ENCODE measurements at places on chromosomes 2 and 18.

- DNase-seq, result no peak
Observed at GRCh38 chr2:27977731-27978312, 87.3 kb downstream of the BABAM2 start.

DNA sequence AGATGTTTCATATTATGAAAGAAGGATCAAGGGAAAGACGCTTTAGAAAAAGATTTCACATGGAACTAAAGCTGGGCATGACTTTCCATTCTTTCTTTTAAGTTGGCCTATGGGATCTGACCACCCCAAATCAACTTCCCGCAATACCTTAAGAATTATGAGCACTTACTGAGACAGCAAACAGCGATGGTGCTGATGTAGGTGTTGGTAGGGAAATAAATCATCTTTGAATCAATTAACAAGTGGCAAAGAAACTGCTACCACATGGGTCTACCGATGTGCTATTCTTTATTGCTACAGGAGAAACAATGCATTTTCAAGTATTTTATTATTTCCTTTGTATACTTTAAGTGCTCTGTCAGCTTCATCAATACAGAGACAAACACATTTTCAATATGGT lies 239.6 kb downstream of the PIEZO2 start:
- DNase-seq, result no peak

DNA sequence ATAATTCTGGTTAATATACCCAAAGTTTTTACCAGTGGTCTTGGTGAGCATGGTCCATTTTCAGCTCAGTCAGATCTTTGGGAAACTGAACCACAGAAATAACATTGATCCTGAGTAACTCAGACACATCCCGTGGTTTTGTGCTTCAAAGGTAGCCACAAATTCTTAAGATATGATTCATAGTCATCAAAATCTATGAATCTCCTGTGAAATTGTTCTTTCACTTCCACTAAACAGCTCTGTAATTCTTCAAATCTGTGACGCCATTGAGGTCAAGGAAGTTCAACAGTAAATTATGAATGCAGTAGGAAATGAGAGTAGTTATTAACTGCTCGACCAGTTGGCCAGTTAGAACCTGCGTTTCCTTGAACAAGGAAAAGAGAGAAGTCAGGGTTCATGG lies 147.3 kb downstream of the IRS1 start:
- DNase-seq, result no peak

- no peak for DNase-seq
Observed at GRCh38 chr2:190459881-190460280, 51.7 kb downstream of the MFSD6 start.

DNA sequence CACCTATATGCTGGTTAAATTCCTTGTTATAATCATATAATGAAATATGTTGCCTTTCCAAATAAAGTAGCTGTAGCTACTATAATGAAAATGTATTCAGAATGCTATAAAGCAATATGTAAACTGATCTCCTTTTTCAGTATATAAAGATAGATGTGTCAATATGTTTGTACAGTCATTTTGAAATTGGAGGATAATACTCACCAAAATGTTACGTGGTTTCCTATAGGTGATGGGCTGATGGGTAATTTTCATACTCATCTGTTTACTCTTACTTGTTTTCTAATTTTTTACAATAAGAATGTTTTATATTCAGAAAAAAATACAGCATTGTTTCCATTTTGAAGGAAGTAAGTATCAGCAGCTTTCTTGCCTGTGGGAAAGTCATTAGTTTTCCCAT lies 70.2 kb downstream of the PRKRA start:
- no peak for DNase-seq

DNA sequence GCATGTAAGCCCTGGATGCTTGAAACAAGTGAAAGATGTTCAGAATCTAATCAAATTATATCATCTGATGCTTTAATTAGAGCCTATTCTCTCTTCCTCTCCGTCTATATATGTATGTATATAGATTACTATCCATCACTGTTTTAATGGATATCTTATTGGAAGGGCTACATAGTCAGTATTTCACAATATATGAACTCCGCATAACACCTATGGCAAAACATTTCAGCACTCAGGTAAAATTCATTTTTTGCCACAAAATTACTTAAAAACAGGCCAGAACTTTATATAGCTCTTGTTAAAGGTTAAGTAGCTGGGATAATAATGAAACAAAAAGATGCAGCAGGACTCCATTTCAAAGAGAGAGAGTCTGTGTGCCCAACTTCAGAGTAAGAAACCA lies 1.2 kb downstream of the PJVK start:
- no peak for DNase-seq

- peak; percentile 43 for DNase-seq
Observed at GRCh38 chr18:43620936-43621335, 343.6 kb upstream of the SYT4 start.

DNA sequence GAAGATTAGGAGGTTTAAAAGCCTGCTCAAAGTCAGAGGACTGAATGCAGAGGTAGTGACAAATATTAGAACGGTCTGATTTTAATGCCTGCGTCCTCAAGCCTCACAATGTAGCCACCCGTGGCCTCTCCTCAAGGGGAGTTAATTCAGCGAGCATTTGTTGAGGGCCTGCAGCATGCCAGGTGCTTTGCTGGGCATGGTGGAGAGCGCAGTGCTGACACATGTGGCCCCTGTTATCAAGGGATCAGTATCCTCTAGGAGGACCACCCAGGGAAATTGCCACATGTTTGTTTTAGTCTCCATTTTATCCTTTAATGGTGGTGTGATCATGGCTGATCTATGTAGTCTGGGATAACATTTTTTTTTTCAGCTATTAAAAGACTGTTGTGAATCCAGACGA lies 19.2 kb downstream of the PMAIP1 start:
- DNase-seq, result no peak

DNA sequence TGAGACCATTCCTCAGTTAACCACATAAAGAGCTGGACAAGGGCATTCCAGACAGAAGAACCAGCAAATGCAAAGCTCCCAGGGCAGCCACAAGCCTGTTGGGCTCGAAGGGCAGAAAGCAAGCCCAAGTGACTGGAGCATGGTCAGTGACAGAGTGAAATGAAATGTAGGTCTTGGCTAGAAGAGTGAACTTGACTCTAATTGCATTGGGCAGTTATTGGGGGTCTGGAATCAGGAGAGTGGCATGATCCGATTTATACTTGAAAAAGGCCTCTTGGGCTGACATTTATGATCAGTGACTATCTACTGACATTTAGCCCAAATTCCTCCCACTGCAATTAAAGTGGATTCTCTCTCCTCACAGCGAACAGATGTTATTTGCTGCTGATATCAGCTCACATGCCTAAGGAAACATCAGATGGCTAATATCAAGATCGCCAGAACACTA lies 152.5 kb upstream of the KLF7 start:
- no peak for DNase-seq

DNA sequence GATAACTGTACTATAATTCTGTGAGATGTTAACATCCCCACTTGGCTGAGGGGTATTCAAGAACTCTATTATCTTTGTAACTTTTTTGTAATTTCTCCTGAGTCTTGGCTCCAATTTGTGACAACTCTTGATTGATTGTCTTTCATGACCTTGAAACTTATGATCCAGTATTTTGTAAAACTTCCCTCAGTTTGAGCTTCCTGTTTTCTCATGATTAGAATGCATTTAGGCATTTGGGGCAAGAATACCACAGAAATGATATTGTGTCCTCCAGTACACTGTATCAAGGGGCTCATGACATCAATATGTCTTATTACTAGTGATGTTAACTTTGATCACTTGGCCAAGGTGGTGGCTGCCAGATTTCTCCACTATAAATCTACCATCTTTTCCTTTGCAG lies 37.4 kb downstream of the PNO1 start:
- no peak for DNase-seq

- DNase-seq, result no peak
Observed at GRCh38 chr18:29164993-29165599, 988.2 kb upstream of the CDH2 start.

GRCh38 chr2:129609224-129609623 lies 370.2 kb upstream of the RAB6C start:
- no peak for DNase-seq

GRCh38 chr2:166613226-166613625 lies 119.2 kb upstream of the SCN7A start:
- DNase-seq, result no peak

GRCh38 chr2:207698301-207698700 lies 13.1 kb upstream of the CCNYL1 start:
- DNase-seq, result no peak

DNA sequence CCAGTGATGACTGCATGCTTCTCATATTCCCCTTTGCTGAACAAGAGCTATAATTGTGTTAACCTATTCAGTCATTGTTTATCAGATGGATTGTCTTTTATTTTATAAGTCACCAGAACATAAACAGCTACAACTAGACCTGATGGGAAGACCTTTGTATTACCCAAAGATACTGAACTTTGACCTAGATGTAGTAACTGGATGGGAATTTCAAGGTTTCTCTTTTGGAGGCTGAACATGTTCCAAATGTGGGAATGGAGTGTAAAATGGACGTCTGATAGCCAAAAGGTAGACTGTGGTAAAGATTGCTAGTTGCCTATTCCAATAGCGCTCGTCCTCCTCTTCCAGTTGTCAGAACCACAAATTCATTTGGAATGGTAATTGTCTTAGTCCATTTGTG lies 56.4 kb upstream of the ST3GAL5 start:
- no peak for DNase-seq

DNA sequence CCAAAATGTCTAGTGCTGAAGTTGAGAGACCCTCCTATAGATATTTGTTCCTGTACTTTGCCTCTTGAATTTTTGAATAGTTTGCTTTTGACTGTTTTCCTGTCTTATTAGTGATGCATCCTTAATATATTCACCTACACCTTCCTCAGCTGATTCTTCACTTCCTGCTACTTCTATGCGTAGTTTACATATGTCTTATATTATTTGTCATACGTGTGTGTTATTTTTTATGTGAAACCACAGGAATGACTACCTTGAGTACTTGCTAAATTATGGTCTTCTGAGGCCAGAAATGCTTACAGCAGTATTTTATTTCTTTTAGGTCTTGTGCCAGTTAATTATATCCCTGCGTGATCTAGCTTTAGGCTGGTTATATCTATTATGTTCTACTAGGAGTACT lies 9.9 kb downstream of the UBE2E3 start:
- DNase-seq, result no peak

DNA sequence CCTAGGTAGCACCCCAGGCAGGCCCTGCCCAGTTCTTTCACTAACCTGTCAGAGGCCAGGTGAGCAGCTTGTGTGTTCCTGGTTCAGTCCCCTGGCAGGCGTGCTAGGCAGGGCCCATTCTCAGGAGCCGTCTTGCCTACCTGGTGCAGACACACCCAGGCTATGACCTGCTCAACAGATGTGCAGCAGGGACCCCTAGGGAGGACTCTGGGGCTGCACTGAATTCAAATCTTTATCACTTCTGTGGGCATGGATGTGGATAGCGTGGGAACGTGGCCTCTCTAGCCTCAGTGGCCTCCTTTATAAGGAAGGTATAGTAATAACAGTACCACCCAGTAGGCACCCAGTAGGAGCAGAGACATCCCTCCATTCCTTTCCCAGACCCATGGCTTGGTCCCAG lies 48.4 kb downstream of the PLEKHB2 start:
- DNase-seq, result no peak

DNA sequence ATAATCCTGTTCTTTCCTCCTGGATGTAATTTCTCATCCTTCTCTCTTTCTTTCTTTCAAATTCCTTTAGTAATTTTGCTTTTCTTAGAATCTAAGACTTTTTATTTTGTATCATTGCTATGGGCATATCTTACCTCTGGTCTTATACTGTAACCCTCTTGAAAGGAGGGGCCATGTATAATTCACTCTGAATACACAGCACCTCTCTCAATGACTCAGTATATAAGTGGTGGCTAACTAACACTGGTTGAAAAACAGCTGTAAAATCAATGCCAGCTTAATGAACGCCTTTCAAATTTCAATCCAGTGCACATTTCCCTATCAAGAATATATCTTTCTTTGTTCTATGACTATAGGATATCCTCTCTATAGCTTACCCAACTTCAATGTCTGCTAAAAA lies 53.7 kb downstream of the CWC22 start:
- DNase-seq, result no peak

DNA sequence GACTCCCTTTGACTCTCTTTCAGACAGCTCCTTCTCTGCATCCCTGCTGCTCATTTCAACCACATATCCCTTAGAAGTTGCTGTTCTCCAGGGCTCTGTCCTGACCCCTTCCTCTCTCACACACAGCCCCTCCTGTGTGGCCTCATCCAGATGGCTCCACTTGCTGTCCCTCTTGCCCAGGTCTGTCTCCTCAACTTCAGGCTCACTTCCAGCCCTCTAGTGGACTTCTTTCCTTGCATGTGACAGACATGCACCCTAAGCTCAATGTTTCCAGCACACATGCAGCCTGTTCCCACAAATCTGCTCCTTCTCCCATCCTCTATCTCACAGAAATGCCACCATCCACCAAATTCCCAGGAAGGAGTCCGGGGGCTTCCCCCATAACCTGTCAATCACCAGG lies 9.0 kb upstream of the MRPL19 start:
- DNase-seq, result no peak

- no peak for DNase-seq
Observed at GRCh38 chr2:177593402-177593801, 200.8 kb downstream of the AGPS start.

DNA sequence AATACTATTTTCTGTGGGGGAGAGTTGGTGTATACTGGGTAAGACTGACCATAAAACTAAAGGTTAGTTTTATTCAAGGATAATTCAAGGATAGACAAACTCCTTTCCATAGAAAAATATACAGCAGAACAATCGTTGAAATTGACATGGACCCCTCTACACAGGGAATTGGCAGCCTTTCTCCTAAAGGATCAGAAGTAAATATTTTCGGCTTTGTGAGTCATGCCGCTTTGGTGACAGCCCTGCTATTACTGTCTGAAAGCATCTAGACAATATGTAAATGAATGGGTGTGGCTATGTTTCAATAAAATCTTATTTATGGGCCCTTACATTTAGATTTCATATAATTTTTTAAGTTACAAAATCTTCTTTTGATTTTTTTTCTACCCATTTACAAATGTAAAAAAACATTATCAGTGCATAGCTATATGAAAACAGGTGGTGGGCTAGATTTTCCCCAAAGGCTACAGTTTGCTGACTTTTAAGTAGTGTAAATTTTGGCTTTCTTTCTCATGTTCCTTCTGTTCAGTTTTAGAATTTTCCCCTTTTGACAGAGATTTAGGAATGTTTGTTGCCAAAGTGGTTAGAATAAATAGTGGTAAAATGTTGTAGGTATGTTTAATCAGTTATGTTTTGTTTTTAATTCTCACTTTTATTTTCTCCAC lies 270.6 kb downstream of the DCC start:
- no peak for DNase-seq

GRCh38 chr2:16128746-16129610 lies 188.6 kb downstream of the MYCN start:
- DNase-seq, result no peak

GRCh38 chr2:189318761-189319160 lies 122.5 kb upstream of the WDR75 start:
- DNase-seq, result no peak

DNA sequence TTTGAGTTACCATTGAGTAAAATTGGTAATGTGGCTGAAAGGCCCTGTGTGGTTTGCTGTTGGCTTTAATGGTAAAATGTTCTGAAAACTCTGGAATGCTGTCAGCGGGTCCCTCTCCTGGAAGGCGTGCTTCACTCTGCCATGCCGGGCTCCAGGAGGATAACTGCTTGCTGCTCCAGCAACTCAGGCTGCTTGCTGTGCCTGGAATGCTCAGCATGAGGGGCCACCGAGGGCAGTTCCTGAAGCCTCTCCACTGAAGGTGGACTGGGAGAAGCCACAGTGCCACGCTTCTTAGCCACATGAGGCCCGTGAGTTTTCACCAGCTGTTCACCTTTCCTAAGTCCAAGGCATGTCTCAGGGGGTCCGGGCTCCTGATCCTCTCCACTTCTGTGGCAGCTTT lies 90.4 kb upstream of the FAM110C start:
- peak; percentile 35 for DNase-seq

Data from iPS-NIHi11 (cell line).